ENCODE measurements at places on chromosomes 6 and 20.

GRCh38 chr6:118965371-118965770, 30.4 kb upstream of the MCM9 start:
- DNase-seq = no peak

GRCh38 chr6:108557494-108558371, 3.0 kb upstream of the FOXO3 start:
- no peak for DNase-seq

DNA sequence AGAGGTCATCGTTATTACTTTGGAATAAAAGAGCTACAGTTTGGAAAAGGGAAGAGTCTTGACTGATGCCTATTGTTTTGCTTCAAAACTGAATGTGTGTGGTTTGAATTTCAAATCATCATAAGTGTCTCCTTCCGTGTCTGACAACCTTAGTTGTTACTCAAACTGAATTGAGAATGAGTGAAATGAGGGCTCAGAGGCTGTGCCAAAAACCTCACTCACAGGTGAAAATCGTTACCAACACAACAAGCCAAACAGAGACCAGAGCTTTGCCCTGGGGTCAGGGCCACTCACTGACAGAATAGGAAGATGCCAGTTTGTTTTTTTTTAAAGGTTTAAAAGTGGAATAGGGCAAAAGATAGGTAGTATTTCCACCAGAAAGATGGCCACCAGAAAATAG, 15.2 kb upstream of the SIRT5 start:
- no peak for DNase-seq

DNA sequence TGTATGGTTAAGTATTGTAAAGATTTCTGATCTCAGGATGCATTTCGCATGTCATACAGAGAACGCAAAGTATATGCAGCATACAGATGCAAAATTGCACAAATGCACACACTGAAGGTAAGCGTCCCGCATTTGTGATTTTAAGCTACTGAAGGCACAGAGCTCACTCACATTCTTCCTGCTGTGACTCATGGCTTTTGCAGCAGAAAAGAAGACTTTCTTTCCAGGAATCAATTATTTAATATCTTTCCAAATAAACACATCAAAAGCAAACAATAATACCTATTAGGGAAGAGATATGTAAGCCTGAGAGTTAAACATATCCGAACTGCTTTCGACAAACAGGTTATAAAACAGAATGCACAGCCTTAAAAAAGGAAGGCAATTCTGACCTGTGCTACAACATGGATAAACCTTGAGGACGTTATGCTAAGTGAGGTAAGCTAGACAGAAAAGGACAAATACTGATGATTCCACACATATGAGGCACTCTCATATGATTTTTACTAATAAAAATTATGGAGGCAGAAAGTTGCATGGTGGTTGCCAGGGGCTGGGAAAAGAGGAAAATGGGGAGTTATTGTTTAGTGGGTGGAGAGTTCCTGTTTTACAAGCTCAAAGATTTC, 109.0 kb downstream of the TFAP2A start:
- DNase-seq = no peak

DNA sequence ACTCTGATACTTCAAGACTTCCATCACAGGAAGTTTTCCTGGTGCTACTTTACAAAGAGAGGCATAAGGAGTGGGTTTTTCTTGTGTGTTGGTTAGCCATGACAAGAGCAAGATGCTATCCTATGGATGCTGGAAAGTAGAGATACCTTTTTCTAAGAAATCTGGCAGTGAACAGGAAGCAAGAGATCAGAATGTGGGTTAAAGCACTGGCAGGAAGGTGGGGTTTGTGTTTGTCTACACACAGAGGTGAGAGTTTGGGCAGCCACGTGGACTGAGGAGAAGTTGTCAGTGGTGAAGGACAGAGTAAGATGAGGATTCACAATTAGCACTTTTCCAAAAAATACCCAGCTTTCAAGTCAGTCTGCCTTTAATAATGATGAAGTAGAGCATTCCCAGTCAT, 17.9 kb downstream of the SLC2A12 start:
- DNase-seq = no peak

GRCh38 chr6:62283796-62284411, 2.1 kb downstream of the KHDRBS2 start:
- no peak for DNase-seq

DNA sequence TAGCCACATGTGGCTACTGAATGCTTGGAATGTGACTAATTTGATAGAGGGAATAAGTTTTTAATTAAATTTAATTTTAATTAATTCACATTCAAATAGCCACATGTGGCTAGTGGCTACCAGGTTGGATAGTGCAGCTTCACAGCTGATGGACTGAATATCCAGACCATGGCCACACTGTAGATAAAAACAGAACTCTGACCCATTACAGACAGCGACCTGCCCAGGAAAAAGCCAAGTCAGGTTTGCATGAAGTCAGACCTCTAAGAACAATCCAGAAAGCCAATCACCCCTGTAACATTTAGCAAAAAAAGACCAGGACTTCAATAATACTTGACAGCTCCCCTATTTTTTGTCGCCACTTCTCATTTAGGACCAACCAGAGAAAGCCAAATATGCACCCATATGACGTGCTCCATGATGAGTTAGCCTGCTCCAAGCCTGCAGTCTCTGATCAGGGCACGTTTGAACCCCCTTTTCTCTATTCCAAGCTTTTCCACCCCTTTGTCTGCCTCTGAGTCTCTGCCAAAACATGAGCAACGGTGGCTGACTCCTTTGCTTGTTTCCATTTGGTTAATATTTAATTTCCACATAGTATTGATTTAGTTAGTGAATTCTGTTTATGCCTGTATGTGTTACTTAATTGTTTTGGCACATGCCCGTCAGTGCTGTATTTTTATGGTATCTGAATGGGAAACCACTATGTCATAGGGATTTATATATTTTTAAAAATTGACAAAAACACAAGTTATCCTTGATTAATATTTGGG, 636.3 kb downstream of the UTRN start:
- DNase-seq = no peak

GRCh38 chr20:59895908-59896307, 37.5 kb downstream of the SYCP2 start:
- no peak for DNase-seq

- no peak for DNase-seq
Measured at GRCh38 chr20:25744261-25744660, 47.6 kb upstream of the ZNF337 start.
